Dorsolateral prefrontal cortex (tissue), 122 donors: ENCODE measurements at places on chromosomes 7 and 10.
A peak's percentile ranks its signal among the peaks of the same experiment; 100 is the strongest.

- DNase-seq, result no peak
Observed at GRCh38 chr7:18202315-18203045, 174.8 kb upstream of the PRPS1L1 start.

- no peak for DNase-seq
Observed at GRCh38 chr10:65993451-65993850, 932.4 kb upstream of the LRRTM3 start.

- DNase-seq, result no peak
Observed at GRCh38 chr7:28017372-28017771, 163.2 kb downstream of the JAZF1 start.

DNA sequence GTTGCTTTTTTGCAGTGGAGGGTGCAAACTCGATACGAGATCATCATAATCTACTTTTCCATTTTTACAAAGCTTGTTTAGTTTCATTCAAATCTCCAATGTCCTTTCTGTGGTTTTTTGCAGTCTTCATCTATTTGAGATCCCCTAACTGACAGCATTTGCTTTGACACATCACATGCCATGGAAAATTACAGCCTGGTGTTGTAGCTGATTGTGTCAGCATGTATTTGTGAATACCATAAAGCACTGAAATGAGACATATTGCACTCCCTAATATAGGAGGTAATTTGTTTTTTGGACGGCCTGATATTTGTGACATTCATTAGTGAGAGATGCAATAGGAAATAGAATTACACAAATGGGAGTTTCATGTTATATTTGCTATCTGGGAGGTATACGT lies 620.8 kb downstream of the KCNMA1 start:
- DNase-seq, result no peak

GRCh38 chr7:151243408-151244195 lies 4.9 kb downstream of the SMARCD3 start:
- DNase-seq, result peak; percentile 38

GRCh38 chr10:91006001-91006751 lies 85.3 kb upstream of the ANKRD1 start:
- DNase-seq, result peak; percentile 46

- peak; percentile 24 for DNase-seq
Observed at GRCh38 chr7:102125127-102125596, 161.5 kb upstream of the SH2B2 start.

DNA sequence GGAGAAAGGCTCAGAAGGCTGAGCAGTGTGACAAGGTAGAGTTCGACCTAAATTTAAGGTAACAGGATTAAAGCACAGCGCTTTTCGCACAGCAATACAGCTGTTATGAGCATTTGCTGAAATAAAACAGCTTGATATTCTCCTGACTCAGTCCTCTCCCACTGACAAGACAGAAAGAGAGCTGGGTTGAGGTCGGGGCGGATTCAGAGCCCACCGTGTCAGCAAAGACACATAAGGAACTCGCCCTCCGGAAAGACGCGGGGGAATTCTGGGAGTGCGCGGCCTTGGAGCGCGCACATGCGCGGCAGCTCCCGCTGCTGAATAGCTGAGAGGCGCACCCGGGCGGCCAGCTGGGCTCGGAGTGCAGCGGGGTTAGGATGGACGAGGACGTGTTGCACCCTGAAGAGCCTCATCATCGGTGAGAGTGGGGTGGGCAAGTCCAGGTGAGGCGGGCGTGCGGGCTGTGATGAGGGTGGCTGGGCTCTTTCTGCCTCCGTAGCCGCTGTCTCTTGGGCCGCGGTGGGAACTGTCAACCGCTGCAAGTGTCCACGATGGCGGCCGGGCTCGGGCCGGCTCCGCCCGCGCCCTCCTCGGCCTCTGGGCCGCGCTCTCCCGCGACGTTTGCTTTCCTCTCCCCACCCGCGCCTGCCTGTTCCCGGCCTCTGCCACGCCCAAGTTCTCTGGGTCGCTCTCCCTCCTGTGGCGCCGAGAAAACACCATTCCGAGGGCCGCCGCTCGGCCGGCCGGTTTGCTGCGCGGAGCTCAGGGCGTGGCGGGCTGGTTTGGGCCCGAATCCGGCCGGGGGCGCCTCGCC lies 120.6 kb downstream of the LYZL1 start:
- DNase-seq, result peak; percentile 64

DNA sequence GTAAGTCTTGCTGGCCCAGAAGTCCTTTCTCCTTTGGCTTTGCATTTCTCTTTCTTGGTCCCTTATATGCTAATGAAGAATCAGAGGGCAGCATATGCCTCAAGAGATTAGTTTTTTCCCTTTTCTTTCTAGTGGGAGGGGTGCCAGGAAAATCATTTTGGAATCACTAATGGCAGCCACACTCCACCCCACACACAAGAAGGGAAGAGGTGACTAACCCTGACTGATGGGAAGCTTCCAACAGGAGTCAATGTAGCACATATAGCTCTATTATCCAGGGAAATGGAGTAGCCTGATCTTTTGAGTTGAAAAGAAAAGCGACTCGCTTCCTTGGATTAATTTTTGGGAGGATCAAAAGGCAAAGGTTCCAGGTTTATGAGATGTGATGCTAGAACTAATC lies 225.3 kb downstream of the KIF20B start:
- no peak for DNase-seq

DNA sequence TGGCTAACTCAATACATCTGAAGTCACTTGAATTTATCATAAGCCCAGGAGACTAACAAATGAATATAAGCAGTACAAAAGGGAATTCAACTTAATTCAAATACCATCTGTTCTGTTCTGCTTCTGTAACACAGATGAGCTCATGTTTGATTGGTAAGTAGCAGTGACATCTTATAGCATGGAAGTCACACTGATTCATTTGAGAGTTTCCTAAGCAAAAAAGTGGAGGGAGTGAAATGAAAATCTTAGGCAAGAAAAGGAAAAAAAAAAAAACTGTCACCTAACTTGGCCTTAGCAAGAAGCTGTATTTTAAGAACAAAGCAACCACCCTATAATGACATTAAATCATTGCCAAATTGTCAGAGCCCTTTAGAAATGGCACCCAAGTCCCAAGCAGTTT lies 49.5 kb downstream of the SMURF1 start:
- no peak for DNase-seq

- no peak for DNase-seq
Observed at GRCh38 chr10:73887294-73888039, 13.1 kb upstream of the CAMK2G start.

GRCh38 chr10:126536148-126536547 lies 134.3 kb downstream of the C10orf90 start:
- no peak for DNase-seq

DNA sequence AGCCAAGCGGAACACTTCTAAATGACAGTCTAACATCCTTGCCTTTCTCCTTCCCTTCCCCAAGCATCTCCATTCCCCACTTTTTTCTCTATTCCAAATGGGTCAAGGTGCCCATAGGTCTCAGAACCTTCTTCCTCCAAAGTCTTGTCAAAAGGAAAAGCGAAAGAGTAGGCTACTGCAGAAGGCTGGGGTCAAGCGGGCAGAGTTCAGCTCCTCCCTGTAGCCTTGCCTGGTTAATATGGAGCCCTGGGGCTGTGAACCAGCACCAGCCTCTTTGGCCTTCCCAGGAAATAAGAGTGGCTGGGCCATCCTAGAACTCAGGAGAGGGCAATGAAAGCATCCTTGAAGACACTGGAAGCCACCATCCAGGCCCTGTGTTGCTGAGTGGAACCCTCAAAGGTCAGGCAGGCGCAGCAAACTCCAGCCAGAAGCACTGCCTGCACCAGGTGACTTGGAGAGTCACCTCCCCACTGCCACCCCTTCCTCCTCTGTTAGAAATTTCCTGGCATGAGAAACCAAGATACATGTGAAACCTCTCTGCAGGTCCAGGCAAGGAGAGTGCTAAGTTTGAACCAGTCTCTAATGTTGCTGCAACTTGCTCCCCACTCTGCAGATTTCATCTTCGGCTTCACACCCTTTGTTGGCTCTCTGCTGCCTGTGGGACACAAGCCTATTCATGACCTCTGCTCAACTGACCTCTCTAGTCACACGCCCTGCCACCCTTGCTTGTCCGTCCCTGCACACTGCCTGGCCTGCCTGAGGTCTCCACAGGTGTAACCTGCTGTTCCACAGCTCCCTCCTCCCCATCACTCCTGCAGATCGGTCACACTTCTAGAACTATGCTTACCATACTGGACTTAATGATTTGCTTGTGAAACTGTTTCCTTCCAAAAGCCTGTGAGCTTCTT lies 74.9 kb downstream of the SH3PXD2A start:
- DNase-seq, result no peak

DNA sequence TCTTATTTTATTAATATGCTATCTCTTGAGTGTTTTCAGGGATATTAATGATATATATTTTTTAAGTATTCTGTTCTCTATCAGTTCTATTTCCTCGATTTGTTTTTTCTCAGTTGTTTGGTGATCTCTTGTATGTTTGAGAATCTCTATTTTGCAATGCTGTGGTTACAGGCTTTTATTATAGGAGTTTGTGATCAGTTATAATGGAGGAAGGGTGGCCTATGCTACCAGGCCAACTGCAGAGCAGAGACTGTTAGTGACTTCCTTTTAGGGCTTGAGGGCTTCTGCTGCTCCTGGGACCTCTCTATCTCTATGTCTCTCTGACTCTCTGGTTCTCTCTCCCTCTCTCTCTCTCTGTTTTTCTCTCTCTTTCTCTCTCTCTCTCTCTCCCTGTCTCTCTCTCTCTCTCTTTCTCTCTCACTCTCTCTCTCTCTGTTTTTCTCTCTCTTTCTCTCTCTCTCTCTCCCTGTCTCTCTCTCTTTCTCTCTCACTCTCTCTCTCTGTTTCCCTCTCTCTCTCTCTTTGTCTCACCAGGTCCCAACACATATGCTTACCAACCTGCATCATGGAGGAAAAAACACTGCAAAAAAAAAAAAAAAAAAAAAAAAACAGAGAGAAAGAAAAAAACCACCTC lies 69.4 kb upstream of the CAV2 start:
- no peak for DNase-seq

DNA sequence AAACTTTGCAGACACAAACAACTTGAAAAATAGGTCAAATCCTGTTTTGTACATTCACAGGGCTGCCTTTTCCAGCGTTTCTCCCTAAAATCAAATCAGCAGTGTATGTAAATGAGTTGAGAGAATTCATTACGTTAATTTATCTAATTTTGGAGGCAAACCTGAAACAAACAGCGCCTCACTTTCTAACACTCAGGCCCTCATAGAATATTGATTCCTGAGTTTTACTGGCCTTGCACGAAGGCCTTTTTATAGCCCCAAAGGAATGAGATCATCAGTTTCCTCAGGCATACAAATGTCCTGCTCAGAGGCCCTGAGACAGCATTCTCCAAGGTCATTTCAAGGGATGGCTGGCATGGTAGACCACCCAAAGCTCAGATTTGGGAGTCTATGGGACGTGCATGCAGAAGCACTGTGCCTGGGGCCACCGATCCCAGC lies 131.7 kb upstream of the CHST15 start:
- DNase-seq, result no peak

GRCh38 chr10:76303682-76304316 lies 872.4 kb downstream of the LRMDA start:
- DNase-seq, result peak; percentile 52

DNA sequence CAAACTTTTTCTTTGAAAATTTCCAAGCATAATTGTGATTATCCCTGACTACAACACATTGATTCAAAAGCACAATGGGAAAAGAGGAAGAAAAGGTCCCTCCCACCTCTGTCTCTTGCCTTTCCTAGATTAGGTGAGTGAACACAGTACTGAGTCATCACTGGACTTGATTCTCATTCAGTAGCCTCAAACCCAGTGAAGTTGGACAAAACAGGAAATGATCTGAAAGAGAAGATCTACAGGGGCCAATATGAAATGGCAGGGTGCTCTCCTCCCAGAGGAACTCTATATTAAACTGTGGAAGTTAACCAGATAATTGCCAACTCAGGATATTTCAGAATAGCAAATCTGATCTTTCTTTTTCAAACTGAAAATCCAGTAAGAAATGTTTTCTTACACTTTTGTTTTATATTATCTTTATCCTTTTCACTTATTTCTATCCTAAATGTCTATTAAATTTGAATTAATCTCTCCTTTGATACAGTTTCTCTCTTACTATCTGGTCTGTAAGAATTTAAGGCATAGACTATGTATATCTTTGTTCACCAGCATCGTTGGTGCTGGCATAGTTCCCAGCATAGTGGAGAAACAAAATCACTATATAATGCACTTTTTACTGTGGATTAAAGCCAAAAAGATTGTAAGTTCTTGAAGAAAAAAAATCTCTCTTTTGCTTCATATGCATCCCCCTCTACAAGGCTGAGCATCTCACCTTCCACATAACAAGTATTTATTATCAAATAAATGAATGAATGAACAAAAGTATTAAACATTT lies 41.4 kb upstream of the IKZF1 start:
- DNase-seq, result no peak

DNA sequence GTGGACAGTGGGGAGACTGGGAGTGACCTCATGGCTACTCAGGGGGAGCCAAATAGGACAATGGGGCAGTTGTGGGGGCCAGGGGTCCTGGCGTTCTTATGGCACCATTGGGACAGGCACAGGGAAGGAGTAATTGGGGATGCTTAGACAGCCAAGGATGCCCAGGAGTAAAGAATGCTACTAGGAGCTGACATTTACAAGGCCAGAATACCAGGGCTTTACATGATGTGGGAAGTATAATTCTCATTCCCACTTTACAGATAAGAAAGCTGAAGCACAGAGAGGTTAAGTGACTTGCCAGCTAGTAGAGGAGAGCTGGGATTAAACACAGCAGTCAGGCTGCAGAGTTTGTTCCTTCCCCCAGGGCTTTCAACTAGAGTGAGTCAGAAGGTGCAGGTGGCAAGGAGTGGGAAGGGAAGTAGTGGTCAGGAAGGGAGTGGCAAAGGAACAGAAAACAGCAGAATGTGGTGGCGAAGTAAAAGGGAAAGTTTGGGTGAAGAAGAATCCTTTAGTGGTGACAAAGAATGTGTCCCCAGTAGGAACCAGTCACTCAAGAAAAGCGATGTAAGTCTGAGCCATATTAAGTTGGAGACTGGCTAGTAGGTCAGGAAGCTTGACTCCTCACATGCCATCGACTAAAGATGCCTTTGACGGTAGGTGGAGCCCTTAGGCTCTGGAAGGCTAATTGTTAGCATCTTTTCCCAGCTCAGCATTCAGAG lies 32.8 kb downstream of the CPVL start:
- no peak for DNase-seq

- DNase-seq, result no peak
Observed at GRCh38 chr10:86327954-86328725, 38.5 kb downstream of the GRID1 start.

DNA sequence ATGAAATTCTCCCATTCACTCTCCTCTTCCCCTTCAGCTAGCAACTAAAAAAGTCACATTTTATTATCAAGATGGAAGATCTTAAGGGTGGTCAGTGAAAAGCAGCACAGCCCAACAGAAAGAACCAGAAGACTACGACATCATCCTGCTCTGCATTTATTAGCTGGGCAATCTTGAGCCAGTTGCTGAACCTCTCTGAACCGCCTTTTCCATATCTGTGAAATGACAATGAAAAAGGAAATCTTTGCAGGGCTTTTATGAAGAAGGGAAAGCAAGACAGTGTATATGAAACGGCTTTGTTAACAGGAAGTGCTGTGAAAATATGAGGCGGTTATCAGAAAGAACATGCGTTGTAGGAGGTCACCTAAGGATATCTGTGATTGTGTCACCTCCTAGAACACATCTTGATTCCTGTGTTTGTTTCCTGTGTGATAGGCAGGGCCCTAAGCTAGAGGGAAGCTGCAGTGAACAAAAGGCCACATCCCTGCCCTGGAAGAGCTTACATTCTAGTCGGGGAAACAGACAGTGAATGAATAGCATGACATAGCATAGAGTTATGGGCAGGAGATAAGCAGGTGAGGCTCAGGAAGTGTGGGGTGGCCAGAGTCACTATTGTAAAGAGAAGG lies 36.0 kb upstream of the KCNMA1 start:
- no peak for DNase-seq
